ENCODE measurements at places on chromosomes 2 and 18.
A peak's percentile ranks its signal among the peaks of the same experiment; 100 is the strongest.

DNA sequence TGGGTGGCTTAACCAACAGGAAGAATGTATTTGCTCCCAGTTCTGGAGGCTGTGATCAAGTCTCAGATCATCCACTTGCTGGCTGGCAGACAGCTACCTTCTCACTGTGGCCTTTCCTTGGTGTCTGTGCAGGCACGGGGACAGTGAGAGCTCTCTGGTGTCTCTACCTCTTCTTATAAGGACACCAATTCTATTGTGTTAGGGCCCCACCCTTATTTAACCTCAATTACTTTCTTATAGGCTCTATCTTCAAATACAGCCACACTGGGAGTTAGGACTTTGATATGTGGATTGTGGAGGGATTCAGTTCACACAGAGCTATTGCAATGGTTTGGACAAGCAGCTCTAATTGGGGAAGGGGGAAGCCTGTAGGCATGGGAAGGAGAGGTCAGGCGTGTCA, 25.3 kb upstream of the IL1RN start:
- no peak for DNase-seq

- no peak for DNase-seq
Measured at GRCh38 chr18:28175930-28176697, 816 bp downstream of the CDH2 start.

DNA sequence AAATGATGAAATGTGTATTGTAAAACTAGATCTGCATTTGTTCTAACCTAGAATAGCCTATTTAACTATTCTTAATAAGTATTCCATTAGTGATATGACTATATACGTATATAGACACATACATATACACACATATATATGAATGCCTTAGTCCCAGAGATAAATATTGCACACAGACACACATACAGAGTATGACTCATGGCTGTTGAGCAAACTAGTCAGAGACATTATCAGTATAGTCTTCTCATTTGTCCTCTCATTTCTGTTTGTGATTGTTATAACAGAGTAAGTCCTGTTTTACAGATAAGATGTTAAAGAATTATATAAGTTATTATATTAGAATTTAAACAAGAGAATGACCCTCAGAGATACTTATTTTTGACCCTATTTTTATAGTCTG, 202.5 kb downstream of the CCDC102B start:
- DNase-seq: no peak

- no peak for DNase-seq
Measured at GRCh38 chr18:56579451-56579850, 58.9 kb downstream of the TXNL1 start.

- DNase-seq: no peak
Measured at GRCh38 chr2:198591586-198591985, 787.2 kb downstream of the PLCL1 start.

DNA sequence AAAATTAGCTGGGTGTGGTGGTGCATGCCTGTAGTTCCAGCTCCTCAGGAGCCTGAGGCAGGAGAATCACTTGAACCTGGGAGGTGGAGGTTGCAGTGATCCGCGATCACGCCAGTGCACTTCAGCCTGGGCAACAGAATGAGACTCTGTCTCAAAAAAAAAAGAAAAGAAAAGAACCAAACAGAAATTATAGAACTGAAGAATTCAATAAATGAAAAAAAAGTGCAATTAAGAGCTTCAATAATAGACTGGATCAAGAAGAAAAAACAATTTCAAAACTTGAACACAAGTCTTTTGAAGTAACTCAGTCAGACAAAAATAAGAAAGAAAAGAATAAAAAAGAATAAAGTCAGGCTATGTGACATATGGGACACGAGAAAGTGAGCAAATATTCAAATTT, 175.8 kb upstream of the ZSWIM2 start:
- DNase-seq: no peak

DNA sequence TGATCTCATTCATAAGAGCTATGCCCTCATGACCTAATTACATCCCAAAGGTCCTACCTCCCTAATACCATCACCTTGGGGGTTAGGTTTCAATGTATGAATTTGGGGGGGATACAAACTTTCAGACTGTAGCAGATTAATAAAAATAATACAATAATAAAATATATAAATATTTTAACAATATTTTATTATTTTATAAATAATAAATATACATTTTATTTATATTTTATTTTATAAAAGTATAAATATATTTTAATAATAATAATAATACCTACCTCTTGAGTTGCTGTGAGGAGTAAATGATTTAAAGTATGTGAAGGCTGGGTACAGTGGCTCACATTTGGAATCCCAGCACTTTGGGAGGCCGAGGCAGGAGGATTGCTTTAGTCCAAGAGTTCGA, 8.1 kb upstream of the SLC16A14 start:
- no peak for DNase-seq

GRCh38 chr2:236785611-236786057, 216.0 kb downstream of the ACKR3 start:
- DNase-seq: no peak

- DNase-seq: no peak
Measured at GRCh38 chr2:229798446-229799155, 84.2 kb upstream of the DNER start.

- no peak for DNase-seq
Measured at GRCh38 chr2:43737097-43737854, 36.6 kb upstream of the DYNC2LI1 start.

GRCh38 chr2:2230433-2230817, 100.7 kb downstream of the MYT1L start:
- DNase-seq: no peak

GRCh38 chr18:63365876-63366212, 1.2 kb downstream of the KDSR start:
- no peak for DNase-seq

DNA sequence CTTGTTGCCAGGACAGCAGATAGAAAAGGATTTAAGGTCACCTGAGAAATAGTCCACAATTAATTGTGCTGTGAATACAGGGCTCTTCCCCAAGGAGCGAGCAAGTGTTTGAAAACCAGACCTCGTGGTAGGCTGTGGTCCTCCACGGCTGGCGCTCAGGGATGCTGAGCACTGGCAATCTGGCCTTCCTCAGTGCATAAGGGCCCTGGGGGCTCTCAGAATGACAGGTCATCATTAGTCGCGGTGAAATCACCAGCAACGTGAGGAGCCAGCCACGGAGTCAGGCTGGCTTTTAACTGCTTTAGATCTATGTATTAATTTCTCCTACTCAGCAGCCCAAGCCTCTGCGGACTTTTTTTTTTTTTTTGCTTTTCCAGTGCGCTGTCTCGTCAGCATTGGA, 148.5 kb downstream of the FHOD3 start:
- DNase-seq: no peak

DNA sequence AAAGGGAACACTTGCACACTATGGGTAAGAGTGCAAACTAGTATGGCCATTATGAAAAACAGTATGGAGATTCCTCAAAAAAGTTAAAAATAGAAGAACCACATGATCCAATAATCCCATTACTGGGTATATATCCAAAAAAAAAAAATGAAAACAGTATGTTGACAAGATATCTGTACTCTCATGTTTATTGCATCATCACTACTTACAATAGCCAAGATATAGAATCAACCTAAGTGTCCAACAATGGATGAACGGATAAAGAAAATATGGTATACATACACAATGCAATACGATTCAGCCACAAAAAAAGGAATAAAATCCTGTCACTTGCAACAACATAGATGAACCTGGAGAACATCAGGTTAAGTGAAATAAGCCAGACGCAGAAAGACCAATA, 73.3 kb downstream of the LOXHD1 start:
- DNase-seq: no peak

DNA sequence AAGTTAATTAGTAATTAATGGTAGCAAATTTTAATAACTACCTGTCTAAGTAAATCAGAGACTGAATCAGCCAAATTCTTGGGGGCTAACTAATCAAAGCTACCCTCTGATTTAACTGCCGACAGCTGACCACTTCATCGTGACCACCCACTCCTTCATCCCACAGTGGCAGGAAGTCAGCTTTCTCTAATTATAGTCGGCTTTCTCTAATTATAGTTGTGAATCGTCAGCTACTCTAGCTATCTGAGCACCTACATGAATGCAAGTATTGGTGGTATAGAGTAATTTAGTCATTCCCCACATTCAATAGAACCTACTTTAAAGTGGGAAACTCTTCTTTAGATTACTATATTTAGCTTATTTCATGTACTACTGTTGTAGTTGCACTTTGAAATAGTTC, 185.5 kb downstream of the PTGR3 start:
- no peak for DNase-seq

GRCh38 chr18:34978953-34979608, 62.1 kb upstream of the MAPRE2 start:
- peak; percentile 78 for DNase-seq

DNA sequence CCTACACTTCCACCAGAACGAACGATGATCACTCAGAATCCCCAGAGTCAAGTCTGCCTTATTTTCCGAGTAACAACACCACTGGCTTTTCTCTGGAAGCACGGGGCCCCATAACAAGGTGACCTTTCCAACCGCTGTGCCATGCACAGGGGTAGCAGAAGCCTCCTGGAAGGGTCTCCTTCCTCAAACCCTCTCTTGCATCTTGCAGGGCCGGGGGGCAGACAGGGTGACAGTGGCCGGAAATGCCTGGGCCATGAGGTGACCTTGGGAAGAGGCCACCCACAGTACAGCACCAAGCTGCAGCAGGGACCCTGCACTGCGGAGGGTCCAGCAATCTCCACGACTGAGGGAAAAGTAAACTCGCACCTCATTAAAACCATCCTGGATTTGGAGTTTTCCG, 108.5 kb downstream of the PXDN start:
- peak; percentile 33 for DNase-seq

GRCh38 chr2:100268986-100269385, 53.3 kb downstream of the LONRF2 start:
- no peak for DNase-seq

GRCh38 chr2:124120246-124120645, 95.2 kb downstream of the CNTNAP5 start:
- no peak for DNase-seq

GRCh38 chr18:23964282-23965238, 50.0 kb upstream of the TTC39C start:
- no peak for DNase-seq

DNA sequence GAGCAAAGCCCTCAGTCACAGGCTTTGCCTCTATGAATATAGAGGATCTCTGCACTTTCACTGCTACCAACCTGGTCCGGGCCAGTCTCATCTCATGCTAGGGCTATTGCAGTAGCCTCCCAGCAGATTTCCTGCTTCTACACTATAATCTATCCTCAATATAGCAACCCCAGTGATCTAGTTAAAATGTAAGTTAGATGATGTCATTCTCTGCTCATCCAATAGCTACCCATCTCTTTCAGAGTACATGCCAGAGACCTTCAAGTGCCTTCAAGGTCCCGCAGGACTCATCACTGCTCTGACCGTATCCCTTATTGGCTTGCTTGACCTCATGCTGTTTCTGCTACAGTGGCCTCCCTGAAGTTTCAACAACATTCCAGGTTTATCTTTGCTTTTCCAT, 186.3 kb downstream of the LOXHD1 start:
- no peak for DNase-seq

DNA sequence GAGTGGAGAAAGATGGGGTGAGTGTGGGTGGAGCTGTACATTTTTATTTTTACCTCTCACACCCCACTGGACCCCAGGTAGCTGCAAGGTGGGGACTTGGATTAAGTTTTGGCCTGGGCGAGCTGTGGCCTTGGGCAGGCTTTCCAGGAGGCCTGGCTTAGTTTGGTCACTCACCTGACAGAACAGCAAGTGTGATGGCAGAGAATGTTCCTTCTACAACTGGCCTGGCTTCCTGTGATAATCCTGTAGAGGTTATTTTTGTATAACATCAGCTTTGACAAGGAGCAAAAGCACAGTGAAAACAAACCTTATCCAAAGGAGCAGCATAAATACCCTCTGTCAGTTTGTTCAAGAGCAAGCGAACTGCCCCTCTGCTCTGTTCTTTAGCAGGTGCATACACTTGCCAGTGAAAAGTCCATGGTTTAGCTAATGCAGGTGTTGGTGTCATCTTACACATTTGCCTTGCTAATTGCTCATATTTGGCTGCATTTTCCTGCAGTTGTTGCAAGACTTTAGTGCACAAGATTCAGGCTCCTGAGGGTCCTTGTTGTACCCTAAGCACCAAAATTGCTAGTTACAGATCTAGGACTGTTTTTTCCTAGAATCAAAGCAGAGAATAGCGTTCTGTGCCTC, 6.3 kb downstream of the THNSL2 start:
- no peak for DNase-seq

DNA sequence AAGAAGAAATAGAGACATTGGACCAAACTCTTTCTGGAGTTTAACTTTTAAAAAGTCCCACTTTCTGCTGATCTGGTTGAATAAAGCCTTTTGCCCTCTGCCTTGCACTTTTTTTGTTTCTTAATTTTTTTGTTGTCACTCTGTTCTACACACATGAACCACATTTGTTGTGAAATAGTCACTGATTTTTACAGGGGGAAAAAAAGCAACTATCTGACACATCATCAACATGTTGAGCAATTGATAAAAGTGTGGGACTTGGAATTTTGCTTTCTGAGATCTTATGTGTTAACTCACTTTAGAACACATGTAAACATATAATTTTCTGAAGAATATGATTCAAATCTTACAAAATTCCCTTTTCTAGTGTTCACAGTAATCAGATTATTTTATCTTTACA, 414.8 kb upstream of the FIGN start:
- no peak for DNase-seq
